ENCODE measurements at places on chromosomes 2 and 18. TPM values are rescaled to one million over a fixed set of nuclear protein-coding genes. Genes with fewer than 3 reads are reported as not detected.

C2orf66 gene
- not detected for total RNA-seq

ESPNL gene
- 0.17 TPM for total RNA-seq

CNDP1 gene
- total RNA-seq = 0.29 TPM

AFG3L2 gene
- 75.8 TPM for total RNA-seq

UGT1A3 gene
- total RNA-seq = not detected

DCC gene
- 0.35 TPM for total RNA-seq

LBX2 gene
- 1.1 TPM for total RNA-seq

TMEM18 gene
- total RNA-seq = 28.3 TPM

DYSF gene
- 4.8 TPM for total RNA-seq

DNA sequence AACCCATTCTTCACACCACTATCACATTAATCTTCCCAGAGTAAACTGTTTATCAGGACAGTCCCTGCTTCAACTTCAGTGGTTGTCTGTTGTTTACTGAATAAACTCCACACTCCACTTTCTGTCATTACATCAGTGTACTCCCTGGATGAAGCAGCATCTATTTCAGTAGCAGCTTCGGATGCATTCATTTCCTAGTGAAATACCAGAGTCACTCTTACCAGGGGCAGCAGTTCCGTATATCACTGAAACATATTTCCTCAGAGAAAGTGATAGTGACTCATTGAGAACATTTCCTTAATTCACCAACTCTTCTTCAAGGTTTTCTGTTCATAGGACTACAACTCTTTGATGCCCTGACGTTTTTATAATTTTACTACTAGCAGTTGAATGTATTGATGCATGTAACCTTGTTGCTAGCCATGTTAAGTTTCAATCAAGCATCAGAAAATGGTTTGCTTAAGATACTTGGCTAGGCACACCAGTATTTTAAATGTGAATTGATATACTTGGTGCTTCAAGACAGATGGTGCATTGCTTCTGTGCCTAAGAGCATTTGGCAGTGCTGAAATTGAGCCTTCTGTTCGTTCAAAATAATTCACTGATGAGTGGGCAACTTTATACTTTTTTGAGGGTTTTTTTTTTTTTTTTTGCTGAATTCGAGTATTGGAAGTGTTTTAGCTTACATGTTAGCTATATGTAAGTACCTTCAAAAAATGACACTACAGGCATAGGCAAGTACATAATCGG, 92.3 kb downstream of the UBE2E3 start:
- no peak for DNase-seq
- H3K27ac ChIP-seq = no peak overlapping the region
- no peaks in the 10 kb centered on the region for H3K27me3 ChIP-seq
- H3K4me1 ChIP-seq = peaks cover 2% of the 10 kb centered on the region
- H3K36me3 ChIP-seq = no peaks in the 10 kb centered on the region
- H3K4me3 ChIP-seq = no peak overlapping the region

- H3K4me3 ChIP-seq = no peak overlapping the region
- H3K36me3 ChIP-seq = no peaks in the 10 kb centered on the region
- no peaks in the 10 kb centered on the region for H3K4me1 ChIP-seq
- no peaks in the 10 kb centered on the region for H3K27me3 ChIP-seq
Measured at GRCh38 chr18:32975501-32975900, 202.7 kb upstream of the KLHL14 start.

DNA sequence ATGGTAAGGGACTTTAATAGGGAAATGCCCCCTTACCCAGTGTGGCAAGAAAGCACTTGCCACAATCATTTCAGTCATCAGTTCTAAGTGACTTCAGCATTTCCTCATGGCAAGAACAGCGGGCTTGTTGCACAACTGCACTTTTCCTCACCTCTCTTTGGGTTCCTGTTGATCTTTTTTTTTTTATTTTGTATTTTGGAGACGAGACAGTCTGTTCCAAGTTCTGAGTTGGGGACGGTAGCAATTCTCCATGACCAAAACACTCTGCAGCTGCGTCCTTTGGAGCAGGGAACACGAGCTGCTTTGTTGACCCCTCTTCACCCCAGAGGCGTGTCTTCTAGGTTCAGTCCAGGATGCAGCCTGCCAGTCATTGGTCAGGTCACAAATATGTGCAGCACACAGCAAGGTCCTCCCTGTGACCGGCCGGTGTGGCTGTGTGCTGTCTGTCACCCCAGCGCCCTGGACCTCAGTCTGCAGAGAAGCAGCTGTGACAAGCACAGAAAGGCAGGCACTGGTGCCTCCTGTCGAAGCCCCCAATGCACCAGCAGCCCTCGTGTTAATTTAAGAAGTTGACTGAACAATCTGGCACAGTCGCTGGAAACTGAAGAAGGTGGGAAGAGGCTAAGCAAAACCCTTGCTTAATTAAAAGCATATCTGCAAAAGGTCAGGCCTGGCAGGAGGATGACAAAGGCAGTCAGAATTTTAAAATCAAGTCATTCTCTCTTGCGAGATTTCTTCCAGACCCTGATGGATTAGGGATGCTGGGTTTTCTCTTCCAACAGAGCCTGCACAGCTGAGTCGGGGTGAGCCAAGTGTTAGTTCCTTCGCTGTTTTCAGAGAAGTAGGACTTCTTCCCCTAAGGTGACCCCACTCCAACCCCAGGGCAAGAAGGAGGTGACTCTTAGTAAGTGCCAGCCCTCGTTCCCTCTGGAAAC, 96.7 kb upstream of the COPS8 start:
- H3K4me1 ChIP-seq = no peaks in the 10 kb centered on the region
- no peak overlapping the region for H3K4me3 ChIP-seq
- no peak overlapping the region for H3K27ac ChIP-seq
- H3K27me3 ChIP-seq = no peaks in the 10 kb centered on the region
- H3K36me3 ChIP-seq = no peaks in the 10 kb centered on the region

GRCh38 chr2:229372207-229372606, 101.1 kb upstream of the PID1 start:
- H3K27me3 ChIP-seq = no peaks in the 10 kb centered on the region
- no peak for DNase-seq
- H3K27ac ChIP-seq = no peak overlapping the region
- H3K36me3 ChIP-seq = 0 out of 2 replicates have a peak, but pooled peaks cover 2% of the 10 kb centered on the region
- no peak overlapping the region for H3K4me3 ChIP-seq

DNA sequence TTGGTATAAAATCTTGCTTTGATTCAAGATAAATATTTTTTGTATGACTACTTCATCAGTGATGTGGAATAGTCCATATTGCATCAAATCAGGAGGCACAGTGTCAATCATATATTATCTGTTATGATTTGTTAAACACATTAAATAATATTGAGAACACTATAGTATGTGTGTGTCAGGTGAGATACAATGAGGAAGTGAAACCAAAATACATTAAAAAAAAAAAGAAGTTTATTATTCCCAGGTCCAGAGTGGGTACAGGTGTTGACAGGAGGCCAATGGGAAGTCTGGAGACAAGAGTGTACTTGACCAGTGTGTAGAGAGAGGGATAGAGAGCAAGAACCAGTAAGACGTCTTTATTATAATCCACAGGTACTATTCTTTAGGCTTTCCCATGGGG, 292.6 kb downstream of the FSIP2 start:
- no peaks in the 10 kb centered on the region for H3K36me3 ChIP-seq
- no peak overlapping the region for H3K4me3 ChIP-seq
- H3K4me1 ChIP-seq = no peaks in the 10 kb centered on the region

DNA sequence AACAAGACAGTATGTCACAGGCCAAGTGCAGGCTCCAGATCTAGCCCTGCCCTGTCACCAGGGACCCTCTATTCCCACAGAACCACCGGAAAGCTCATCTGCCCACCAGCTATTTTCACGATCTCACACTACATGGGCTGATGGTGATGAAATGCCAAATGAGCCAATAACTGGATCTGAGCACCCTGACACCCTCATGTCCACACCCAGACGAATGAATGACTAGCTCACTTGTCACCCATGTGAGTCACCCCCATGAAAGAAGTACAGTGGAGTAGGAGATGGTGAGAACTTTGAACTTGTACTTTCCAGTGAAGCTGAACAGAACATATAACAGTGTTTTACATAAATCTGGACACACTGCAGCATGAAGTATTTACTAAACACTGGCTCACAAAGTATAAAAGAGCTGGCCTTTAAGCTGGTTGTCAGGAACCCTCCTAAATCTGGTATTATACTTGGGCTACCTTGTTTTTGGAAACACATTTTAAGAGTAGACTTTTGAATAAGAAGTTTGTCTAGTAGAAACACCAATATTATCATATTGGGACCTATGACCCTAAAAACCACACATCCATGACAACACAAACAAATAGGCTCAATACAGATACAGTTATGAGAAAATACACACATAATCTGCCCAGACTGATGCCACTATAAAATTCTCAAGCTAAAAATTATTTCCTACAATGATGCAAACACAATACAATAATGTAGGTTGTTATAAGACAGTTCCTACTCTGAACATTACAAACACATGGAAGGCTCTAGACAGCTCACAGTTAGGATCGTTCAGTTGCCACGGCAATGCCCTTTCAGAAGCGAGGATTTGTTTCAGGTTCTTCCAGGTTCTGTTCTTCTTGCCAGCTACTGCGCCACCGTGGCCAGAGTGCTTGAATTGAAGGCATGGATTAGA, 19.0 kb downstream of the INO80C start:
- H3K27ac ChIP-seq = no peak overlapping the region
- no peak overlapping the region for H3K4me3 ChIP-seq
- no peaks in the 10 kb centered on the region for H3K27me3 ChIP-seq

DNA sequence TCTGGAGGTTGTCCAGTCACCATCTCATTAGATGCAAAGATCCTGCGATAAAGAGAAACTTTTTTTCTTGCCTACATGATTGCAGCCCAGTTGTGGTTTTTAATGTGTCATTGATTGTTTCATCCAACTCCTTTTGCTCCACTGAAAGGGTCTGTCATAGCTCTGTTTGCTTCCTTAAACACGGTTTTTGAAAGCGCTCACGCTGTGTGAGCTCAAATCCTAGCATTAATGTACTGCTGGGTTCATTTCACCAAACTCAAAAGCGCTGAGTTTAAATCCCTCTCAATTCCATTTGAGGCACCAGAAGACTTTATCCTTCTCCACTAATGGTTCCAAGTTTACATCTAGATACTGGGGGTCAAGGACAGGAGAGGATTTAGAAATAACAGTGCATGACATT, 53.6 kb downstream of the CDK15 start:
- H3K4me3 ChIP-seq = no peak overlapping the region
- H3K4me1 ChIP-seq = peaks cover 5% of the 10 kb centered on the region
- DNase-seq = no peak
- no peak overlapping the region for H3K27ac ChIP-seq
- no peaks in the 10 kb centered on the region for H3K27me3 ChIP-seq
- H3K36me3 ChIP-seq = no peaks in the 10 kb centered on the region

GRCh38 chr2:240672076-240672700, 10.5 kb downstream of the AQP12B start:
- H3K27ac ChIP-seq = no peak overlapping the region
- no peaks in the 10 kb centered on the region for H3K4me1 ChIP-seq
- DNase-seq = peak; percentile 38
- H3K36me3 ChIP-seq = no peaks in the 10 kb centered on the region

DNA sequence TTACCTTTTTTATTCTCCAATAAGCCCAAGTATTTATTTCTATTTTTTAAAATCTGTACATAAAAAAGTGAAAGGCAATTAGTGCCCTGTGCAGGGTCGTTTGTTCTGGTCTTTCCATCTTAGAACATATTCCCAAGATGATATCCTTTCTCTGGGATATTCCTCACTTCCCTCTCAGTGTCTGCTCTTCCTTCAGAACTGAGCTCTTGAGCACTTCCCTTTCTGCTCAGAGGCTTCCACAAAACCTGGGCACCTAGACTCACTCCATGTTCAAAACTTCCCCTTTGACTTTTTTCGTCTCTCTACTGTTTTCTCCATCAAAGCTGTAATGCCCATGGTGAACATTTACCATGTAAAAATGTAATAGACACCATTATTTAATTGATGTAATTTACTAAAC, 296.5 kb upstream of the TCF4 start:
- H3K27me3 ChIP-seq = no peaks in the 10 kb centered on the region
- DNase-seq = no peak
- no peaks in the 10 kb centered on the region for H3K36me3 ChIP-seq
- H3K4me3 ChIP-seq = no peak overlapping the region
- H3K4me1 ChIP-seq = no peaks in the 10 kb centered on the region

DNA sequence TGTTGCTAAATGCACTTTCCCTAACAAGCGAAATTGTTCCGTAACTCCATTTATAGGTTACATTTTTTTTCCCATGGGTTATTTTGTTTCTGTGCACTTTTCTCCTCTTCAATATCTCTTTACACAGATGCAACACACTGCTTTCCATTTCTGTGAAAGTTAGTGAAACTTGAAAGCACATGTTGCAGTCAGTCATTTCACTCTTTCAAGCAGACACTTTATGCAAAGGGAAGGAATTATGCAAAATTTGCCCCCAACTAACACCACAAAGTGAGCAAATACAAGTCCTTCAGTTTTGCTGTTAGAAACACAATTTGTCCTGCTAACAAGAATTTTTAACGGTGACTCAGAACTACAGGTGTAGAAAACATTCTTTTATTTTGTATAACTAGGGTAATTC, 124.8 kb downstream of the PTH2R start:
- no peak overlapping the region for H3K4me3 ChIP-seq
- no peak overlapping the region for H3K27ac ChIP-seq
- no peaks in the 10 kb centered on the region for H3K27me3 ChIP-seq
- DNase-seq = no peak
- peaks cover 17% of the 10 kb centered on the region for H3K36me3 ChIP-seq

GRCh38 chr2:148555622-148556294, 88.8 kb upstream of the EPC2 start:
- DNase-seq = no peak
- H3K4me1 ChIP-seq = peaks cover 18% of the 10 kb centered on the region
- H3K4me3 ChIP-seq = no peak overlapping the region
- no peak overlapping the region for H3K27ac ChIP-seq

DNA sequence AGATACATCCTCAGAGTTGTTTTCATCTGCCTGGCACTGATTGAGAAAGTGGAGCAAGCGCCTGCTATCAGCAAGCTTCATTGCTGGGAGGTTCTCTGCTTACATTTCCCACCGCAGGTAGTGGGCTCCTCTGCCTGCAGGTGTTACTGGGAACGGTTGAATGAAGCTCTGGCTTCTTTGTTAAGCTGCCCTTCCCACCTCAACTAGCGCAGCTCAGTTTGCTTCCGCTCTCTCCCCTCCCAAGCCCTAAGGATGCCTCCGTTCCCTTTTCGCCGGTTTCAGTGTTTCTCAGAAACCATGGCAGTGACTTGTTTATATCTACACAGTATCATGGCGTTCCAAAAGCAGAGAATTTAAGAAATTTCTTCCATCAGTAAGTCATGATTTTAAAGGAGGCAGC, 72.2 kb upstream of the B3GNT7 start:
- H3K27me3 ChIP-seq = no peaks in the 10 kb centered on the region
- H3K4me1 ChIP-seq = peaks cover 2% of the 10 kb centered on the region
- H3K36me3 ChIP-seq = no peaks in the 10 kb centered on the region
- H3K27ac ChIP-seq = no peak overlapping the region

- no peak overlapping the region for H3K27ac ChIP-seq
- H3K4me1 ChIP-seq = peaks cover 4% of the 10 kb centered on the region
- H3K4me3 ChIP-seq = no peak overlapping the region
- H3K36me3 ChIP-seq = no peaks in the 10 kb centered on the region
- H3K27me3 ChIP-seq = no peaks in the 10 kb centered on the region
Measured at GRCh38 chr2:201158111-201158929, 24.6 kb upstream of the CASP10 start.

DNA sequence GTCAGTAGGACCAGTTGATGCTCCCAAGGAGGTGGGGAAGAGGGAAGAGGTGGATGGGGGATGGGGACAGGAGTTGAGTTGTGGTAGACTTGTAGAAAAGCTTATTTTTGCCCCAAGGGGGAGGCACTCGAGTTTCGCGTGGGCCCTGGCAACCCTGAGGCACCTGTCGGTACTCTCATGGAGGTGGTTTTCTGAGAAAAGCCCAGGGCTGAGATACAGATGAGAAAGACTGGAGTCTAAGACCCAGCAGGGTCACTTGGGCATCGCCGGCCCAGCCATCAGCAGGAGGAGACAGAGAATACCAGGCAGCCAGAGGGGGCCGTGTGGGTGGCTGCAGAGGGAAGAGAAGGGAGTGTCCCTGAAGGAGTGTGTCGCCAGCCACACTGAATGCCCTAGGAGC, 57.7 kb upstream of the HPCAL1 start:
- no peak overlapping the region for H3K4me3 ChIP-seq
- DNase-seq = no peak
- no peaks in the 10 kb centered on the region for H3K27me3 ChIP-seq
- no peak overlapping the region for H3K27ac ChIP-seq
